ENCODE measurements at places on chromosomes 6 and 20.

DNA sequence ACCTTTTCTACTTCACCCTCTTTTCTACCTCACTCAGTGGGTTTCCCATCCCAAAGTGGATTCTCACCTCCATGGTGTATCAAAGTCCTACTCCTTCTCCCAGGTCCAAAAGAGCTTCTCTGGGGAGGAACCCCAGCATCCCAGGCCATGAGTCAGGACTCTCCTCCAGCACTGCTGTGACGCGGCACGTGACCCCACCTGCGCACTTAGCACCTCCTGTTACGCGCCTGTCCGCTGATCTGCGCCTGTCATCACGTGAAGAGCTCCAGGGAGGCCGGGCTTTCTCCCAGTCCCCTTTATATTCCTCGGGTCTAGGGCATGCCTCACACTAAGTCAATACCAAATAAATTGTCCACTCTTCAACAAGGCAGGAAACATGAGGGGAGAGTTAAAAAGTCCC lies 226.9 kb upstream of the QKI start:
- no peak for DNase-seq

GRCh38 chr20:11260611-11261010 lies 586.8 kb upstream of the JAG1 start:
- no peak for DNase-seq

GRCh38 chr6:127078669-127079068 lies 39.8 kb upstream of the RSPO3 start:
- no peak for DNase-seq

DNA sequence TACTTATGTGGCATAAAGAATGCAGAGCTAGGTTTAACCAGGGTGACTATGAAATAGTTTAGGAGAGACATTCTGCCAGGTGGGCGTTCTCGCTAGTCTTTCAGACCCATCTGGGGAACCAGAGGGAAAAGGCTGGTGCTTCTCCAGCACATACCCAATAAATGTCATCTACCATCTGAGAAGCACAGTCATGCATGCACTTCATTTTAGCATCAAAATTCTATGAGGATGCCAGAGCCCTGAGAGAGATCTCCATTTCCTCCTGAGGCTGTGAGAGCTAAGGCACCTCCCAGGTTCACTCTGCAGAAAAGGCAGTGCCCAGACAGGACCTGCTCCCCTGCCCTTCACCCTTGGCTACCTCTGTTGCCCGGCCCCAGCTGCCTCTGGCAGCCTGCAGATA lies 231.7 kb upstream of the PRND start:
- DNase-seq = no peak

GRCh38 chr6:160667639-160668481 lies 3.8 kb upstream of the LPA start:
- no peak for DNase-seq

- DNase-seq = no peak
Measured at GRCh38 chr6:114312931-114313330, 29.9 kb downstream of the HS3ST5 start.

DNA sequence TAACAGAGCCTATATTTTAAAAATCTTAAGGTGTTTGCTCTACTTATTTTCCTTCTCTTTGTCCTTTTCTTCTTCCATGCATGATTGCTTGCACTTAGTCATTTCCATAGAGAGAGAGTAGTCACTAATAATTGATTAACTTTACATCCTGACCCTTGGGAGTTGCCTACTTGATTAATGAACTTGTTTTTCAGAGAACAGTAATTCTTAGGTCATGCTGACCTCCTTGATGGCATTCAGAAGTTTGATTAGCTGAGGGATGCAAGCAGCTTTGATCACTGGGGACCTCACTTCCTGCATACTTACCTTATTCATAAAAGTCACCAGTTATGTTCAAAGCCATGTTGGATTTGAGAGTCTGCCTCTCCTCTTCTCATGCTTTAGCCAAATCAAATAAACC lies 715.6 kb upstream of the ID4 start:
- DNase-seq = no peak

GRCh38 chr6:166636191-166636933 lies 9.3 kb upstream of the RPS6KA2 start:
- no peak for DNase-seq

GRCh38 chr6:162684052-162684451 lies 43.5 kb downstream of the PRKN start:
- no peak for DNase-seq

DNA sequence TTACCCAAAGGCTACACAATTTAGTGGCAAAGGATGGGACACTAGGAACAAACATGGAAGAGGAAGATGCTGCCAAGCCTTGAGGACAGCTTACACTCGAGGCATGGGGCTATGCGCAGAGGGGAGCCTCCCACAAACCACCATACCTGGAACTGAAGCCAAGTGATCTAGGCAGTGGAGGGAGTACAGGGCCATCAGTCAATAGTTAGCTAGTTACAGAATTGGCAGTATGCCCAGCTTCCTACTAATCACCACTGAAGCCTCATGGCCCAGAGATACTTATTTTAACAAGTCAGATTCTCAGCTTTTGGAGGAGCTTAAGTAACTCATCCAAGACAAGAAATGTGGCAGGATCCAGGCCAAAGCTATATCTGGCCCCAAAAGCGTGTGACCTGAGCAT lies 226.6 kb upstream of the MOCS1 start:
- no peak for DNase-seq

GRCh38 chr20:23190557-23190956 lies 104.4 kb upstream of the CD93 start:
- DNase-seq = no peak

DNA sequence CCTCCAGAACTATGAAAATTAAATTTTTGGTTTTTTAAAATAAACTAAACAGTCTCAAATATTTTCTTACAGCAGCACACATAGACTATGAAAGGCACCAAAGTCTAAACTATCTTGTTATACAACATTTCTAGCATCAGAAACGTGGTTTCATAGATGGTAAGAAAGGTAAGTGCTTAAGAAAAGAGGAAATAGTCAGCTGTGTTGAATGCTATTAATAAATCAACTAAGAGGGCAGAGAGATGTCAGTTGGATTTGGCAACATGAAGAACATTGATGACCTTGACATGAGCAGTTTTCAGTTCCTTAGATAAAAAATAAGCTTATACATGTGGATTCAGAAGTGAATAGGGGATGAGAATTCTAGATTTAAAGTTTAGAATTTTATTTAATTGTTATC lies 113.6 kb downstream of the RFX6 start:
- DNase-seq = no peak

- DNase-seq = no peak
Measured at GRCh38 chr6:4347877-4348276, 212.5 kb upstream of the ECI2 start.

DNA sequence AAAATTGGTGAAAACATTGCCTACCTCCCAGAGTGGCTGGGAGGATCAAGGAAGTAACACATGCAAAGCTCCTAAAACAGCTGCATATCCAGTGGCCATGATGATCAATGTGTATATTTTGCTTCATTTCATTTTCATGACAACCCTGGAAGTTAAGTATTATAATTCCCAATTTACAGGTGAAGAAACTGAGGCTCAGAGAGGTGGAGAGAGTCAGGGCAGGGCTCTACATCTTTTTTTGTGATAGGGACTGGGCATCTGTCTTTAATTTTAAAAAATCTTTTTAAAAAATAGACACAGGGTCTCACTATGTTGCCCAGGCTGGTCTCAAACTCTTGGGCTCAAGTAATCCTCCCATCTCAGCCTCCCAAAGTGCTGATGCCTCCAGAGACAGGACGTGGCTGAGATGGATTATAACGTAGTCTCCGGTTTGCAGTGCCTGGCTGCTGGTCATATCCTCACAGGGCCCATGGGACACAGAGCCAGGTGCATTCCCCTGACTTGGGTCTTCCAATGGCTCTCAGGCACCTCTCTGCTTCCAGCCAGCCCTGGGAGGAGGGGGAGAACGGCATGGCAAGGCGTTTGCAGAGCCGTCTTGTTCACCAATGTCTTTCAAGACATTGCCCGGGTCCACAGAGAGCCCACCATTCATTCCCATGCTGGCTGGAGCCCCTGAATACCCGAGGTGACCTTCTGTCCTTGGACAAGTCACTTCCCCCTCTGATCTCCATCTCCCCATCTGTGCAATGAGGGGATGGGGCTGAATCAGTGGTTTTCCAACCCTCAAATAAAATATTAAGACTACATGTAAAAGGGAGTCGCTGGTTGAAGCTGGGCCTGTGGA lies 38.3 kb downstream of the HNF4A start:
- no peak for DNase-seq

DNA sequence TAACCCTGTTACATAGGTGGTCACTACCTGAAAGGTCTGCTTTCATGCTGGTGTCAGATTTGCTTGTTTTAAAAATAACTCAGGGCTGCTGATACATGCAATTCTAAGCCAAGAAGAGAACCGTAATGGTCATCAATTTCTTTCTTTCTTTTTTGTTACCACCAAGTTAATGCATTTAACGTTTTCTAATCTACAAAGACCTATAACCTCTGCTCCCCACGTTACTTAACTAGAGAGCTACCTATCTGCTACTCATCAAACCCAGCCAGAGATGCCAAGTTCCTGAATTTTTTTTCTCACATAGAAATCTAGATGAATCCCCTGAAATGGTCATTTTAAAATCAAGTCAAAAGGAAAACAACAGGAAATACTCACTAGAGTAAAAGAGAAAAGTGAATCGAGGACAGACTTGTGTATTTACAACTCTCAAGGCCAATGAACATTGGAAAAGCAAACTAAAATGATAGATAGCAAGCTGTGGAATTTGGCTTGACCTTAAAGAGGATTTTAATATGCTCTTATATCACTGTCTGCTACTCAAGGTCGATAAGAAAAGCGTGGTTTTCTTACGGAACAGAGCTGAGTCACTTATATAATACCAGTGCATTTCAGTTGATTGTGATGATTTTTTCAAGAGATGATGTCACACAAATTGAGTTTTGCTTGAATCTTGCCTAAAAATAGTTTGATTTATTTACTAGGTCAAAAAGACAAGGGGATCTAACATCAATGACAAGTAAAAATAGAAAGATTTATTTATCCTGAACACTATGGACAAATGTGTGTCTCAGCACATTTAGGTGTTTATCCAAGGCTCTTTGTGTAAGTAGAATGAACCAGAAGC lies 67.9 kb downstream of the SGK1 start:
- no peak for DNase-seq

- DNase-seq = no peak
Measured at GRCh38 chr20:13199279-13199678, 21.8 kb upstream of the ISM1 start.

- DNase-seq = no peak
Measured at GRCh38 chr20:4632876-4633275, 88.8 kb upstream of the PRND start.

Data from stimulated activated CD8-positive, alpha-beta memory T cell treated with anti-CD3 and anti-CD28 coated beads, Interleukin-4, amount 100 ng/mL, for 4 hours (primary cell).